ENCODE measurements at places on chromosomes 5 and 9.
A peak's percentile ranks its signal among the peaks of the same experiment; 100 is the strongest.

- DNase-seq: no peak
Measured at GRCh38 chr9:87516222-87516925, 18.7 kb downstream of the DAPK1 start.

DNA sequence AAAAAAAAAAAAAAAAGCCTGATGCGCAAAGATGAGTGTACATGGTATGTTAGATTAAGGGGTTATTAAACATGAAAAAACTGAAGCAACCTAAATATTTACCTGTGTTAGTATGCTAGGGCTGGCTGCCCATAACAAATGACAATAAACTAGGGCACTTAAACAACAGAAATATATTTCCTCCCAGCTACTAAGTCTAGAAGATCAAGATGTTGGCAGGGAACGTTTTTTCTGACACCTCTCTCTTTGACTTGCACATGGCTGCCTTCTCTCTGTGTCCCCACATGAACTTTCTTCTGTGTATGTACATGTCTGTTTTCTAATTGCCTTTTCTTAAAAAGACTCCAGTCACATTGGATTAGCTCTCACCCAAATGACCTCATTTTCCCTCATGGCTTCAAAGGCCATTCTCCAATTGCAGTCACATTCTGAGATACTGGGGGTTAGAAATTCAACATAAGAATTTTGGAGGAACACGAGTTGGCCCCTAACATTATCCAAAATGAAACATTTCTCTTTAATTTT lies 694.5 kb downstream of the CDH9 start:
- DNase-seq: no peak

DNA sequence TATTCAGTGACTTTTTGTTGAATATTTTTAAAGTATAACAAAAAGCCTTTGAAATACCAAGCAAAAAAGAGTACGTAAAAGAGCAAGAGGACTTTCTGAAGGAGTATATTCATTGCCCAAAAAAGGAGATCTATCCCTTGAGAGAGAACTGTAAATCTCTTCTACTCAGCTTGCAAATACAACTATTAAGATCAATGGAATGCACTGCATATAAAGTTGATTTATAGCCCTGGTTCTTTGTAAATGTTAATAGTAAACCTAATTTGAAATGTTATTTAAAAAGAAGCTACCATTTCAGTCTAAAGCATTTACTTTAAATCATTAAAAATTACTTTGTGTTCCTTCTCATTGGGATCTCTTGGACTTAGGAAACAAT lies 168.1 kb downstream of the PDE4D start:
- DNase-seq: no peak

- no peak for DNase-seq
Measured at GRCh38 chr9:7210854-7211637, 453.3 kb downstream of the KDM4C start.

GRCh38 chr5:171840066-171840465 lies 54.4 kb downstream of the SMIM23 start:
- no peak for DNase-seq

DNA sequence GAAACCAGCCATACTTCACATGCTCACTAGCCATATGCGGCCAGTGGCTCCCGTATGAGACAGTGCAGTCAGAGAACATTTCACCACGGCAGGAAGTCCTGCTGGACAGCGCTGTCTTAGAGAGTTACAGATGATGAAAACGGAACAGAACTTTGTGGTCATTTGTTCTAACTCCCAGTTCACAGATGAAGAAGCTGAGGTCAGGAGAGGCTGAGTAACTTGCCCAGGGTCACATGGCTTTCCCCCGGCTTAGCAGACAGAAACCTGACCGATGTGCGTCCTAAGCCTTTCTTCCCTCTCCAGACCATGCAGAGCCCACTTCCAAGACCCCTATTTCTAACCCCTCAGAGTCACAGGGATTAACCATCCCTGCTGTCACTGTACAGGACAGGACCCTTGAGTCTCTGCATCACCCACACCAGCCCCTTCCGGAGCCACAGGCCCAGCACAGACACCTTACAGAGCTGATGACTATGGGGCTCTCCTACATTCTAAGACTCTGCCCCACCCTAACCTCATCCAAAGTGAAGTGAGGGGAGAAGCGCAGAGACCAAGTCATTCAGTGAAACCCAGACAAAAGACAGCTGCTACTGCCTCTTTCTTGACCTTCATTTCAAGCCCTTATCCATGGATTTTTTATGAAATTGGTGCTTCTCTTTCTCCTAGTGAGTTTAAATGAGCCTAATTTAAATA lies 86.9 kb downstream of the PTPN3 start:
- DNase-seq: peak; percentile 80

- no peak for DNase-seq
Measured at GRCh38 chr5:71658916-71659662, 60.0 kb upstream of the CARTPT start.

DNA sequence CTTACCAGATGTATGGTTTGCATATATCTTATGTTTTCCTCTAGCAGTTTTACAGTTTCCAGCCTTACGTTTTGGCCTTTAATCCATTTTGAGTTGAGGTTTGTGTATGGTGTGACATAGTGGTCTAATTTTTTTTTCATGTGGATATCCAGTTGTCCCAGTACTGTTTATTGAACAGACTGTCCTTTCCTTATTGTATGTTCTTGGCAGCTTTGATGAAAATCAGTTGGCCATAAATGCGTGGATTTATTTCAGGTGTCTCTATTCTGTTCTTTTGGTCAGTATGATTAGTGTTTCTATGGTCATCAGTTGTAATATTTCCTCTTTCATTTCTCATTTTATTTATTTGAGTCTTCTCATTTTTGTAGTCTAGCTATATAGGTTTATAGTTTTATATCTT lies 42.4 kb downstream of the SRFBP1 start:
- DNase-seq: no peak

DNA sequence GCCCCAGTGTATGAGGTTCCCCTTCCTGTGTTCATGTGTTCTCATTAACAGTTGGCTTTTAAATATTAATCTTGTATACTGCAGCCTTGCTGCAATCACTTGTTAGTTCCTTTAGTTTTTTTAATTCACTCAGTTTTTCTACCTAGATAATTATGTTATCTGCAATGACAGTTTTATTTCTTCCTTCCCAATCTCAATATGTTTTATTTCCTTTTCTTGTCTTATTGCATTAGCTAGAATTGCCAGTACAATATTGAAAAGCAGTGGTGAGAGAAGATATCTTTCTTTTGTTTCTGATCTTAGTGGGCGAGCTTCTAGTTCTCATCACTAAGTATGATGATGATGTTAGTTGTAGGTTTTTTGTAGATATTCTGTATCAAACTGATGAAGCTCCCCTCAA lies 232.2 kb downstream of the PBX3 start:
- no peak for DNase-seq

- DNase-seq: no peak
Measured at GRCh38 chr5:31229266-31229665, 35.8 kb downstream of the CDH6 start.

DNA sequence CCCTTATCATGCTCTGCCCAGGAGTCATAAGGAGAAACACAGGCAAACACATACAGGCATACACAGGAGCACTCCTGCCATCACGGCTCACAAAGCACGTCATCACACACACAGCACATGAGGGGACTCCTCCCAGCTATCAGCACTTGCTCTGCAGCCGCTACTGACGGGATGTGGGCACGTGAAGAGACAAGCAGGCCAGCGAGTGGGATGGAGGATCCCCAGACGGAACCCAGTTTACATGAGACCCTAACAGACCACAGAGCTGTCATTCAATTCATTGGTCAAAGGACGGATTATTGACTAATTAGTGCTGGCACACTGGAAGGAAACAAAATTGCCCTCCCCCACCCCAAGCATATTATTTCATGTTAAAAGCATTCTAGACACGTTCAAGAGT lies 53.6 kb downstream of the SEMA4D start:
- DNase-seq: no peak

GRCh38 chr5:35360671-35361070 lies 130.4 kb upstream of the PRLR start:
- DNase-seq: no peak

DNA sequence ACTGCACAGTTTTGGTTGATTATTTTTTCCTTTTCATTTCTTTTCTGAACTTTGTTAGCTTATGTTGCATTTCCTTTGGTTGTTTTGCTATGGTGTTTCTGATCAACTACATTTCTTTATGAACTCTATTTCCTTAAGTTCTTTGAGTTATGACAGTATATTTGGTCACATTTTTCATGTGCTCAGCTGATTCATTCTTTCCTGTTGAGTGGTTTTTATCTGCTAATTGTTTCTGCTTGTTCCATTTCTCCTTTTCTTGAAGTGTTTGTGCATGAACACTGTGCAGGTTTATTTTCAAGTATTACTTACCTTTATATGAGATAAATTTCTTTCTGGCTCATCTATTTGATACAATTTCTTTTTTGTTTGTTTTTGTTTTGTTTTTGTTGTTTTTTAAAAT lies 50.9 kb upstream of the MACIR start:
- DNase-seq: no peak

DNA sequence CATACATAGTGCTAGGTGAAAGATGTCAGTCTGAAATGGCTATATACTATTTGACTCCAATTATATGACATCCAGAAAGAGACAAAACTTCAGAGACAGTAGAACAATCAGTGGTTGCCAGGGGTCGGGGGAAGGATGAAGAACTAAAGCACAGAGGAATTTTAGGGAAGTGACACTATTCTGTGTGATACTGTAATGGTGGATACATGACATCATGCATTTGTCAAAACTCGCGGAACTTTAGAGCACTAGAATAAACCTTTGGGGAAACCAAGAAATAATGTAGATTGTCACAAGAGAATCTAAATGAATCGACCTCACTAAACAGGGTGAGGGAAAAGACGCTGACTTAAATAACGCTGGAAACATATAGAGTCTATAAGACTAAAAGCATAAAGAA lies 107.0 kb upstream of the RETREG1 start:
- DNase-seq: no peak

DNA sequence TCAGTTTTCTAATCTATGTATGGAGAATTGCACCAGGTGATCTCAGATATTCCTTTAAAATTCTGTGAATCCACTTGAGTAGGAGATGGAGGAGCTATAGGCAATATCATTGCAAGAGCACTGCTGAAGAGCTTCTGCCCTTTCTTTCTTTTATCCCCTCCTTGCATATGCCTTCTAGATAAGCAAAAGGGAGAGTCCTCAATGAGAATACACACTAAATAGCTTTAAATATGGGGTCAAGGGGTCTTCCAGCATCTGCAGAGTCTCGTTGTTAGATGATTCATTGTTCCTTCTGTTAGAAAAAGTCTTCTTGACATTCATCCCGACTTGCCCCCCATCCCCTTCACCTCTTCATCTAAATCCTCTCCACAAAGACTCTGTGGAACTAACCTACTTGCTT lies 156.1 kb downstream of the PIK3R1 start:
- DNase-seq: no peak

DNA sequence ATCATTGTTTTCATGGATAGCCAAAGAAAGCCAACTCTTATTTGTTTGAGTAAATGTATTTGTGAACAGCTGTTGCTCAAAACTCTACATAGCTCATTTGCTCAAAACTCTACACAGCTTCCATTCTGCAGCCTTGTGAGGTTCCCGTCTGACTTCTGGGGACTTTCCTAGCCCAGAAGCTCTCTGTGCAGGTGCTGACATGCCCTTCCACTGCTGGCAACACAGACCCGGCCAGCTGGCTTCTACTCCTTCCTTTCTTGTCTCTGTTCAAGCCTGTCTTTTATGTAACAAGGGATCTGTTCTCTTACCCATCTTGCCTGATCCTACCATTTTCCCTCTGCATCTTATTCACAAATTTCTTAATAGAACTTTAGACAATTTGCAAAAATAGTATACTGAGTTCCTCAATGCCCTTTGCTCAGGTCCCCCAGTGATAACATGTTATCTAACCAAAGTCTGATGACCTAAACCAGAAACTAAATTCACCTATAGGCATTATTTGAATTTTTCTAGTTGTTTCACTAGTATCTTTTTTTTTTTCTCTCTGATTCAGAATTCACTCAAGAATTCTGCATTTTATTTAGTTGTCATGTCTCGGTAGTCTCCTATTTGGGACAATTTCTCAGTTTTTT lies 556.5 kb upstream of the SEMA6A start:
- DNase-seq: peak; percentile 61

- DNase-seq: no peak
Measured at GRCh38 chr9:94112716-94113465, 28.6 kb downstream of the PTPDC1 start.

DNA sequence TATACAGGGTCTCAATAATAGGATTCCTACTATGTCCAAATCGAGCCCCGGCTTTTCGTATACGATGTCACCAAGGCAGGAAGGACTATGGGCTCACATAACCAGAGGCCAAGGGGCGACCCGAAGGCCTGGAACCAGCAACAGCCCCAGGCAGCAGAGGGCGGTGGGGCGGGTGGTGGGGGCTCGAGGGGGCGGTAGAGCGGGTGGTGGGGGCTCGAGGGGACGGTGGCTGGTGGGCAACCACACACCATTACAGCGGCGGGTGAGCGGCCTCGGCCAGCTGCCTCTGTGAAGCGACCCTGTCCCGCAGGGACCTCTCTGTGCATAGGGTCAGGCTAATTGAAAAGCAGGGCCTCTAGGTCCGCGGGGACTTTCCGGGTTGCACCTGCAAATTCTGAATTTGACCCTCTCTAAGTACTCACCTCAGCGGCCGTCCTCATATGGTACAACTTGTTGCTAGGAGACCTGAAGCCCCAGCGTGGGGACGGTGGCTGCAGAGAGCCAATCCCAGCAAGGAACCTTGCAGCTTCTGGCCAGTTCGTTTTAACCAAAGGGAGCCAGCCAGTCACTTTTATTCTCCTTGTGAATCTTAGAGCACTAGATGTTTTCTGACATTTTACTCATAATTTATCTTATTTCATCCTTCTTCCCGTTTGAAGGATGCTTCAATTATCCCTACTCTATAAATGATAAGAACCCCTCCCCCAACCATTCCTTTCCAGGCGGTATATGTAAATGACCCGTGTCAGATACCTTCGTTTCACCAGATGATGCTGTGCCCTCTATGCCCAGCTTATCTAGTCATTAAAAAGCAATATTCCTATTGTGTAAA lies at the start of gene NME5:
NME5 (minus strand) TSS at position 480 of the 832 bp plus-strand sequence. CDS start 648 bp downstream, outside the sequence.
- DNase-seq: peak; percentile 5

GRCh38 chr5:172785429-172786088 lies 14.6 kb upstream of the DUSP1 start:
- no peak for DNase-seq

- no peak for DNase-seq
Measured at GRCh38 chr9:72834994-72835393, 117.9 kb downstream of the ALDH1A1 start.

GRCh38 chr5:52623291-52623690 lies 164.4 kb upstream of the ITGA1 start:
- no peak for DNase-seq

DNA sequence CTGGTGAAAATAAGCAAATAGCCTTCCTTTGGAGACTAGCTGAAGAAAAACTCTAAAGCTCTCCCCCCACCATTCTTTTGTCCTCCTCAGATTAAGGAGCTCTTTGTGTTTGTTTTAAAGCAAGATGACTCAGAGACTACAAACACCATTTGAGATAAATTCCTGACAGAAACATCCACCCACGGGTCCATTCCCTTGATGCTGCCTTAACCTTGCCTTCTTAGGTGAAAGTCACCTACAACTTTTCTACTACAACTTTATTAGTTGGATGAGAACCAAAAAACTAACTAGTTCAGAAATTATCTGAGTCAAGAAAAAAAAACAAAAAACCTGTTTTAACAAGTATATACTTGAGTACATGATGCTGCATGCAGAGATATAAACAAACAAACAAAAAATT lies 831.1 kb downstream of the NR2F1-AS1 start:
- DNase-seq: no peak

- no peak for DNase-seq
Measured at GRCh38 chr5:68021227-68021626, 194.3 kb upstream of the PIK3R1 start.

- DNase-seq: no peak
Measured at GRCh38 chr5:16456103-16456832, 9.3 kb downstream of the ZNF622 start.

GRCh38 chr9:84708400-84708799 lies 38.9 kb downstream of the NTRK2 start:
- no peak for DNase-seq

Measured in GM12878 (cell line).